ENCODE measurements at places on chromosomes 2 and 18.

- no peak for DNase-seq
These were observed 55.1 kb downstream of the ADD2 start for GRCh38 chr2:70712916-70713315.

- no peak for DNase-seq
These were observed 293.8 kb downstream of the PRKCE start for GRCh38 chr2:45945302-45945717.

GRCh38 chr18:26405190-26405801, 143.1 kb downstream of the KCTD1 start:
- peak; percentile 54 for DNase-seq

DNA sequence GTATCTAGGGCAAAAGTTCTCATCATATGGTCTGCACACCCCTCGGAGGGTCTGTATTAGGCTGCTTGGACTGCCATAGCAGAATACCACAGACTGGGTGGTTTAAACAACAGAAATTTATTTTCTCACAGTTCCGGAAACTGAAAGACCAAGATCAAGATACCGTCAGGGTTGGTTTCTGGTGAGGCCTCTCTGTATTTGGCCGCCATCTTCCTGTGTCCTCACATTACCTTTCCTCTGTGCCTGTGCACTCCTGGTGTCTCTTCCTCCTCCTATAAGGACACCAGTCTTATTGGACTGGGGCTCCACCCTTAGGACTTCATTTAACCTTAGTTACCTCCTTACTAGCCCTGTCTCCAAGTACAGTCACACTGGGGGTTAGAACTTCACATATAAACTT, 132.5 kb downstream of the NCOA1 start:
- DNase-seq, result no peak

DNA sequence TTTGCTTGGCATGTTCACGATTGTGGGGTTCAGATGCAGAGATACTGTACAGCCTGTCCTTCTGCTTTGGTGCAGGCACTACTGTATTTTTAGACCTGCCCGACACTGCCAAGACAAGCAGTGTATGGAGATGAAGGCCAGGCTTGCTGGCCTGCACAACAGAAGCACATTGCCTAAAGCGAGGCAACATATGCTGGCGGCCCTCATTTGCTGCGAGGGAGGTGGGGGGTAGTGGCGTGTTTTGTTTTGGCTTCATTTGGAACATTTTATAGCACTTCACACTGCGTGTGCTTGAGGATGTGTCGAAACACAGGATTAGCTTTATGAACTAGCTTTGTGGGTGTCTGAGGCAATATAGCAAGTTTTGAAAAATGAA, 27.0 kb downstream of the TMEM182 start:
- DNase-seq, result no peak

- no peak for DNase-seq
These were observed 190.1 kb upstream of the SLC35G4 start for GRCh38 chr18:11419338-11419737.

DNA sequence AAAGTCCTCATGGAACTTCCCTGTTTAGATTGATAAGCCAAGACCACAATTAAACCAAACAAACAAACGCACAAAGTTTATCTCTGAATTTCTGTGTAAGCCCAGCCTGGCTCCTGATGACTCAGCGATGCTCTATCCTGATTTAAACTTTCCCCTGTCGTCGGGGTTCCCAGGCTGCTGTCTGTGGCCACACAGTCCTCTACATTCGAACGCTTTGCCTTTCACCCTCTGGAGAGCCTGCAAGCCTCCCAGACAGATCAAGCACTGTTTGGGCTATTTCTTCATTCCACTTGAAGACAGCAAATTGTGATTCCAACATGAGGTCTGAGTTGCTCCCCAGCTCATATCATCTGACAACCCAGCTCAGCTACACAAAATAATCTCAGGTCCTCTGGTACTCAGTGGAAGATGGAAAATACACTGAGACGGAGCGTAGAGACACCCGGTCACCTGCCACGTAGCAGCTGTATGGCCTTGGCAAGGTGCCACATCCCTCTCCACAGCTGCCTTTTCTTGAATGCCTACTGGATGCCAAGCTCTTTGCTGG, 51.2 kb downstream of the CYRIA start:
- DNase-seq, result peak; percentile 27

- DNase-seq, result no peak
These were observed 46.8 kb upstream of the GAREM2 start for GRCh38 chr2:26126074-26126473.
